ENCODE measurements at places on chromosomes 13 and 19.

GRCh38 chr19:18408053-18408476 is 10.6 kb upstream of the LRRC25 start:
- no peak for DNase-seq

DNA sequence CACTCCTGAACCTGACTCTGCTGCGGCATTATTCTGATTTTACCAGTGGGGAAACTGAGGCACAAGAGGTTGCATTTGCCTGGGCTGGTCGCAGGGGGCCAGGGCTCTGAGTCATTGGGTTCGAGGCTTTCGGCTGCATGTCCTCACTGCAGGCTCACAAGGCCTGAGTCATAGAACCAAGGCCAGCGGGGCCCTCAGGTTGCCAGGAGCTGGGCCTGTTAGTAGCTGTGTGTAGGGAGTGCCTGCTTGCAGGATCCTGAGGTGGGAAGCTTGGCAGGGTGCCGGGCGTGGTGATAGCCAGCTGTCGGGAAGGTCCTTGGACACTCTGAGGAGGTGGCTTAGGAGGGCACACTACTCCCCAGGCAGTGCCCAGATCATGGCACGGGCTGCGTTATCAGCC is 21.6 kb upstream of the F2RL3 start:
- no peak for DNase-seq

GRCh38 chr13:51862957-51863356 is 1.2 kb downstream of the CCDC70 start:
- no peak for DNase-seq

DNA sequence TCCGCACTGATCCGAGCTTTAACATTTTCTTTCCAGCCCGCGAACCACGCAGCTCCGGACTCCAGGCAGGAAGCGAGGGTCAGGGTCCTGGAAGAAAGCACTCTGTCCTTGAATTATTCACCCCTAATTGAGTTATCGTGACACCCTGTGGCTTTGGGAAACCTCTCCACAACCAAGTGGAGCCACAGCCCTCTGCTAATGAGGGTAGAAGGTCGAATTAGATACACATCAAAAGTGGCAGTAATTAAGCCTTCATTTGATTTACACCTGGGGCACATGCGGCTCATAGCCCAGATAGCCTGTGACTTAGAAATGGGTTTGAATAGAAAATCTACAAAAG is 15.9 kb upstream of the RNF17 start:
- DNase-seq = no peak

GRCh38 chr13:97497400-97497799 is 63.4 kb downstream of the RAP2A start:
- DNase-seq = no peak

GRCh38 chr19:38701455-38702063 is 42.7 kb downstream of the CAPN12 start:
- DNase-seq = no peak

- DNase-seq = no peak
These were observed 3.0 kb downstream of the ANKRD10 start for GRCh38 chr13:110911880-110912279.

GRCh38 chr13:94079876-94080275 is 399.6 kb downstream of the DCT start:
- no peak for DNase-seq

DNA sequence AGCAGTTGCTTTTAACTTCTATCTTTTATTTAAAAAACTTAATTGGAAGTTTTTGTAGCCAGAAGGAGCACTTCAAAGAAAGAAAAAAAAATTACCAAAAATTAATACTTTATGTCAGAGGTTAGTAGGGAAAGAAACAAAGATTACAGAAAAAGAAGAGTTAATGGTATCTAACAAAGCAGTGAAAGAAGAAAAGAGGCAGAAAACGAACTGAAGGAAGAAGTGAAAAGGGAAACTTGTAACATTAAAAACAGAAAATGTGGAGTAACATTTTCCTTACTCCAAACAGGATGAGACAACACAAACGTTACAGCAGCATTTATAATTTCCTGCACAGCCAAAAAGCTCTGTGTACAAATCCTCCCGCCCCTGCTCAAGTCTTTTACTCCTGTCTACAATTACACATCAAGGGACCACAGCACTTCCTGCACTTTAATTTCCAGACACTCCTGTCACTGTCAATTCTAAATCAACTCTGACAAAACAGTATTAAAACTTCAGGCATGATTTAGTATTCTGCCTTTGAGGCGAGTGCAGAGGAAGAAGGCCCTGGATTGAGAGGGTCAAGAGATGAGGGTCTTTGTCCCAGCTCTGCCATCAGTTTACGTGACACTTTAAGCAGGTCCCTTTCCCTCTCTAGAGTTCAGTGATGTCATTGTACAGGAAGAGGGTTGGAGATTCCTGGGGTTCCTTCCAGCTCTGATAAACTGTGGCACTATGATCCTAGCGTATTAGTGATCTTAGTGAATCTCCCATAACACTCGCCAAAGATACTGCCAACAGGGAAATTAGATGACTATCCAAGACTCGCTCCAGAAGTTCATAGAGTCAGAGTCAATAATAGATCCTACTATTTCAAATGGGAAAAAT is 53.2 kb upstream of the LSM14A start:
- DNase-seq = no peak

DNA sequence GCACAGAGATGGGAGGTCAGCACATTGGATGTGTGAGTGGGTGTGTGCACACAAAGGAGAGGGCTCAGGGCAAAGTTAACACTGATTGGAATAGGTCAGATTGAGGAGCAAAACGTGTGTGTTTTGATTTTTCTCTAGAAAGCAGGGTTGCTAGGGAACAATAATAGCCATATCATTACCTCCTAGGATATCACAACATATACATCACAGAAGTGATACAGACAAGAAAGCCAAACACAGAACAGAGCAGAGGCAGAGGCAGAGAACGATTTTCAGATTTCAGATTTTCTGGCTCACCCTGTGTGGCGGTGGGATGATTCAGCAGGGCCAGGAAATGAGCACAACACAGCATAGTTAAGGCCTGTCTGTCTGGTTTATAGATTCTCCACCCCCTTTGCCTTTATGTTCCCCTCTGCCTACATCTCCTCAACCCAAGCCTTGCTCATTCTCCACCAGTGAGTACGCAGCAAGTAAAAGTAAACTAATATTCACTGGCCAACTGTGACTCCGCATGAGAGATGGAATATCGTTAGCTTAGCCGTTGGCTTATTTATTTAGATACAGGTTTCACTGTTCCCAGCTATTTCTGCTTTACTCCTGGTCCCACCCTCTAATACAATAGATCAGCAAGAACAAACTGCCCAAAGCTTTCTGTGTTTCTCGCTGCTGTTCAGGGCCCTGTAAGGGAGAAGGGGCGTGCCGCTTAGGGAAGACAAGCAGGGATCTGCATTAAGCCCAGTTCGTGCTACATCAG is 182.7 kb upstream of the TSC22D1 start:
- no peak for DNase-seq

GRCh38 chr19:34066007-34066643 is 106.2 kb upstream of the LSM14A start:
- no peak for DNase-seq

DNA sequence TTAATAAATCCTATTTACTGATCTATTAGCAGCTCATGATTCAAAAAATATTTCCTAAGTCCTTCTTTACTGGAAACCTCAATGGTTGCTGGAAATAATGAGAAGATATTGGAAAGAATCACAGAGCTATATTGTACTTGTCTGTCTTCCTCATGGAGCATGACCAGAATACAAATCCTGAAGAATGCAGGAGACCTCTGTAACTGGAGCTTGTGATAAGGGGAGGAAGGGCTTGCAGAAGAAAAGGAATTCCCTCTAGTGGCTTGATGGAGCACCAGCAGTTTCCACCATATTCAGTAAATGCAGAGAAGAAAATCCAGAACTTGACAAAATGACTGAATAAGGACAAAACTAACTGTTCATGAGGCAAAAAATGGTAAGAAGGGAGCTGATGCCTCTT is 1333.1 kb downstream of the EFNB2 start:
- DNase-seq = no peak

DNA sequence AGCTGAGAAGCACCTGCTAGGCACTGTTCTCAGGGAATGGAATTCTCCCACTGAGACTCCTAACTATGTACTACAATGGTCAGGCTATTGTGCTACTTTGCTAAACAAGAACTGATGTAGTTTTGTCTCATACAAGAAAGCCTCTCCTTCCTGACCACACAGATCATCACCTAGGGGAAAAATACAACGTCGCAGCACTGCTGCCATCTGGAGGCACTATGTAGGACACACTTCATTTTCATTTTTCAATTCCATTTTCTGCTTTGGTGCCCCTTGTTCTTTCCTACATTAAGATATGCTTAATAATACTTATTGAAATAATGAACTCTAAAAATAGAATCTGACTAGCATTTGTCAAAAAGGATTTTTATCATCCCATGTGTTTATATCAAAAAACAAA is 21.1 kb downstream of the PROSER1 start:
- DNase-seq = no peak

DNA sequence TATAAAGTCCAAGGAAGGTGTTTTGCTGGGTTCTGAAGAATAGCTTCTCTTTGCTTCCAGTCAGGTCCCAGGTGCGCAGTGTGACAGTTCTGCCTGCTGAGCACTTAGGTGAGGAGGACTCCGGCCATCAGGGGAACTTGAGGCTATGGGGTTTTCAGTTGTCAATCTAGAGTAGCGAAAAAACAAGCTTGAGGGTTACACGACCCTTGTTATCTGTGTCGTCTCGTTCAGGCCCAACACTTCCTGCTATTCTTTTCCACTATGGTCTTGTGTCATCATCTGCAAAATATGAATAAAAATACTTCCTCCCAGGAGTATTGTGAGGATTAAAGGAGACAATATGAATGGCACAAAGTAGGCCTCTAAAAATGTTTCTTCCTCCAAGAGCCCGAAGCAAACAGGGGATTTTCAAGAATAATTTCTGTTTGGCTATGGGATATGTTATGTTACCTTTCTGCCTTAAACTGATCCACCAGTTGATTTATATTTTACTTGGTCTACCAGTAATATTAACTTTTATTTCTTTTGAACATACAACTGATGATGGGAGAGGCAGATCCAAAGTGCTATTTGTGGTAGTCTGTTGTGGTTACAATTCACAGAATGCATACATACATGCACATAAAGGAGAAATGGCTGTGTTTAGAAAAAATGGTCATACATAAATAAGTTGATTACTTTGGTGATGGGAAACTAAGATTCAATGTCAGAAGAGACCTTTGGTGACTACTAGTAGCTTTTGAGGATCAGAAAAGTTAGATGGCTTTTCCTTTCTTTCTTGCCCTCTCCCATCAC is 40.5 kb upstream of the RCBTB2 start:
- DNase-seq = no peak

- no peak for DNase-seq
These were observed 249.3 kb downstream of the MYO16 start for GRCh38 chr13:108878732-108879131.

GRCh38 chr13:32362574-32362973 is 47.3 kb downstream of the BRCA2 start:
- DNase-seq = no peak

DNA sequence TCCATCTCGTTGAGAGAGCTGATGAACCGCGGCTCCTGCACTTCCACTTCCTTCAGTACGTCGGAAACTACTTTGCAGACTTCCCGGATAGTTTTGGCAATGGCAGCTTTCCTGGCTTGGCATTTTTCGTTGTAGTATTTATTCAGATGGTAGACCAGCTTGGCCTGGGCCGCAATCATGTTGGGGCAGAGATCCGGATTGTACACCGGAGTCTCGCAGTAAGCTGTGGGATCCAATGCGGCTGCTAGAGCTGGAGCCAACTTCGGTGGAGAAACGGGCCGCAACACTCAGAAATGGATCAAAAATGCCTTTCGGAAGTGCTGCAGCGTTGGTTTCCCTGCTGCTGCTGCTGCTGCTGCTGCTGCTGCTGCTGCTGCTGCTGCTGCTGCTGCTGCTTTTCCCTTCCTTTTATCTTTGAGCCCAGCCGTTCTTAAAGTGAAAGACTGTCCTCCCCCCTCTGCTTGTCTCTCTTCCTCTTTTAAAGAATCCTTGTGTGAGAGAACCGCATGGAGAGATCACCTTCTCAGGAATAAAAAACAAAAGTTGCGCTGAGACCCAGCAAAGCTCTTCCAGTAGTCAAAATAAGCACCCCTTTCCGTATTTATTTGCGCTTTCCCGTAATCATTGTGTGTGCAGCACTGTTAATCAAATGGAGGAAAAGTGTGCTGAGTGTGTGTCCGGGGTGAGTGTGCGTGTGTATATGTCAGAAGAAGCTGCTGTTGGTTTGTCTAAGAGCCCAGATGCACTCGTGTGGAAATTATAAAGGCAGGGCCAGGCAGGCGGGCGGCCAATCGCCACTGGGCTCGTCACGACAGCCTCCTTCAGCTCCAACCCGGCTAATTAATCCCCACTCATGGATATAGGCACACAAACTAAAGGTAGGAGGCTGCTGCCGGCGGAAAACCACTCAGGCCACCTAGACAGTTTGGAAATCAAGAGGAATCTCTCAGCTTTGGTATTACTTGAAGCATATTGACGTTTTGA is at the start of gene MAB21L1:
TSS of gene MAB21L1 (minus strand) at position 730 of the 984 bp plus-strand sequence. CDS start at position 179, 551 bp downstream.
- no peak for DNase-seq

DNA sequence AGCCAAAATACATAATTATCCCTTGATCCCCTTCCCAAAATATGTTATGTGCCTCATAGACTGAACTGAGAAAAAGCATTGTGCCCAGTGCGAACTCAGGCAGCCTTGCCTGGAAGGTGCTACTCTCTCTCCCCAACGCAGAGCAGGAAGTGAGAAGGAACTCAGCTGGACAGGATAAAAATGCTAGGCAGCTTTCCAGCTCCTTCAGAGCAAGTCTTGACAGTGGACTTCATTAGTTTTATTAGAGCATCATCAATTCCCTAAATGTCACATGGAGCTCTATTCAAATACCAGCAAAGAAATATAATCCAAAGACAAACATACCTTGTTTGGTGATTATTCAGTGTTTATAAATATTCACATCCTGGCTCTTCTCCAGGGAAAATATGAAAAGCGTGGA is 202.4 kb downstream of the RFC3 start:
- no peak for DNase-seq

DNA sequence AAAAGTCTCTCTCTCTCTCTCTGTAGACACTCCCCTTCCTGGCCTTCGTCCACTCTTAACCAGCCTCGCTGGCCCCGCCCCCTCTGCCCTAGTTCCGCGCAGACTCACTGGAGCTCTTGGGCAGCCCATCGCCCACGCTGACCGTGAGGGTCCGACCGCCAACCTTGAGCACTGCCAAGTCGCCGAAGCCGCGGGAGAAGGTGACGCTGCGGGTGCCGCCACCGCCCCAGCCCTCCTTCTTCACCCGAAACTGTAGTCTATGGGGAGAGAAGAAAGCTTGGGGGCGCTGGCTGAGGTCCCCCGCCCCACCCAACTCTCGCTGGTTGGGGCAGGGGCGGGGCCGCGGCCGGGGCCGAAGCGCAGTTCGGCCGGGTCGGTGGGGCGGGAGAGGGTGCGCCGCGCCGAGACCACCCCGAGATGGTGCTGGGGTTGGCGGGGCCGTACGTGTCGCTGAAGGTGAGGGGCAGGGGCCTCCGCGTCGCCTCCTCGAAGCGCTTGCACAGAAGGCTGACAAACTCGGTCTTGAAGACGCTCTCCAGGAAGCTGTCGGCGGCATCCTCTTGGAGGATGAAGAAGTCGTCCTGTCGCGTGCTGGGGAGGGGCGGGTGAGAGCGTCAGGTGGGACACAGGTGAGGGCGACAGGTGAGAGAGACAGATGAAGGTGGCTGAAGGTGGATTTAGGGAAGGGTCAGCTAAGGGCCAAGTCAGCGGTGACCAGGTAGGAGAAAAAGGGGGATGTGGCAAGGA is 12.6 kb upstream of the ZNF414 start:
- no peak for DNase-seq

- no peak for DNase-seq
These were observed 136.7 kb upstream of the TMTC4 start for GRCh38 chr13:100811024-100811865.

Data from stimulated activated CD4-positive, alpha-beta T cell treated with anti-CD3 and anti-CD28 coated beads, Interleukin-15, amount 100 ng/mL, for 48 hours (primary cell).